T-cell (primary cell): ENCODE measurements at places on chromosomes 5 and 9. TPM values are rescaled to one million over a fixed set of nuclear protein-coding genes. Genes with fewer than 3 reads are reported as not detected.

GRCh38 chr9:107337676-107338590 is 54.9 kb downstream of the RAD23B start:
- DNase-seq = no peak

The NTRK2 gene
- total RNA-seq = 0.13 TPM

DNA sequence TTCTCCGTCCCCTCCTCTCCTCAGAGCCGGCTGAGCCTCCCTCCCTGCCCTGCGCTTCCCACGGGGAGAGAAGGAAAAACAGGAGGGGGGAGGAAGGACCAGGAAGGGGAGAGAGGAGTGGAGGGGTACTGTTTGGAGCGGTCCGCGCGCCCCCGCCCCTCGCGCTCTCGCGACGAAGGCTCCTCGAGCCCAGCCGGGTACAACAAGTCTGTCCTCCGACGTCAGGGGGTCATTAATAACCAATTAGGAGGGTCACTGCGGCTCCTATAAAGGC is 480 bp upstream of the PRDM12 start:
- no peak for DNase-seq

DNA sequence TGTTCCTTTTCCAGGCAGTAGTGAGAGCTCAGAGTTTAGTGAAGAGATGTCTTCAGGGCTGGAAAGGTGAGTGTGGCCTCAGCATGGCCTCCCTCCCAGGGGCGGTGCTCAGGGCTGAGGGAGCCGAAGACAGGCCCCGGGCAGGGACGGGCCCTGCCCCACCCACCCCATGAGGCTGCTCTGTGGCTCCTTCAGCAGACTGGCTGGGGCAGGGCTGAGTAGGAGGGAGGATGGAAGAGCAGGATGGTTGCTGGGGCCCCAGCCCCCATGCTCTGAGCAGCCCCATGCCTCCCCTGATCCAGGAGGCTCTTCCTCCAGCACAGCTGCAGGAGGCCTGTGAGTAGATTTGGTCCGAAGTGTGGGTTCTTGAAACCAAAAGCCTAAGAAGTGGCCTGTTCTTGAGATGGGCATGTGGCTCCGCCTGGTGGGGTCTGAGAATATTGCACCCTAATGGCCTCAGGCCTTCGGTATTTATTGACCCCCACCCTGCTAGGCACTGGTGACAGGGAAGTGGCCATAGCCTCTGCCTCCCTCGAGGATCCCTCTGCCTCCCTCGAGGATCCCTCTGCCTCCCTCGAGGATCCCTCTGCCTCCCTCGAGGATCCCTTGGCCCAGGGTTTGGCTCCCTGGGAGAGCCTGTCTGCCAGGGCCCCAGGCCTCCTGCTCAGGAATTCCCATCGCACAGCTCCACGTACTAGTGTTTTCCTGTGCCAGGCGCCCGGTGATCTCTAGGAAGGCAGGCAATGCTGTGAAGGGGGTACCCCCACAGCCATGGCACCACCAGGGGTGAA is 65.4 kb upstream of the GARNL3 start:
- peak; percentile 71 for DNase-seq

The GPSM1 gene
- total RNA-seq = 9.5 TPM

- DNase-seq = no peak
Measured at GRCh38 chr9:129653823-129654553, 11.5 kb upstream of the PRRX2 start.

The NCS1 gene
- 0.82 TPM for total RNA-seq

- no peak for DNase-seq
Measured at GRCh38 chr5:90911169-90911568, 352.6 kb downstream of the ADGRV1 start.

The NRG2 gene
- 0.15 TPM for total RNA-seq

The MAST4 gene
- total RNA-seq = 35.5 TPM

DNA sequence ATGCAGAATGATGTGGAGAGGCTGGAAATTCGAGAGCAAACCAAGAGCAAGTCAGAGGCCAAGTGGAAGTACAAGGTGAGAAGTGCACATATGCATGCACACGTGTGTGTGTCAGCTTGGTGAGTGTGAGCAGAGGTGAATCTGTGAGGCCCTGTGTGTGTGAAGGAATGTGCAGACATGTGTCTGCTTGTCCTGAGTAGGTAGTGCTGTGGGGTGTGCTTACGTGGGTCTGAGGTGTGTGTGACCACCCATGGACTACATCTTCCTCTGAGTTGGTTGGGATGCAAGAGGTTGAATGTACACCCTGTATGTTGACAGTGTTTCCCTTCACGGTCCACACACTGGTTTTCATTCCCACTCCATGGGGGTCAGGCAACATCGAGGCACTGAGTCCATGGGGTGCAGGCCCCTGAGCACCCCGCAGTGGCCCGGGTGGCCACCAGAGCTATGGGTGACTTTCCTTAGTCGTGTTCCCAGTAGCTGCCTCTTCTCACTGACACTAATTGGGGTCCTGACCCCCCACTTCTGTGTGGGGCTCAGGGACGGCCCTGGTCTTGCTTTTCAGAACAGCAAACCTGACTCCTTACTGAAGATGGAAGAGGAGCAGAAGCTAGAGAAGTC is 86.7 kb downstream of the PHF2 start:
- no peak for DNase-seq

DNA sequence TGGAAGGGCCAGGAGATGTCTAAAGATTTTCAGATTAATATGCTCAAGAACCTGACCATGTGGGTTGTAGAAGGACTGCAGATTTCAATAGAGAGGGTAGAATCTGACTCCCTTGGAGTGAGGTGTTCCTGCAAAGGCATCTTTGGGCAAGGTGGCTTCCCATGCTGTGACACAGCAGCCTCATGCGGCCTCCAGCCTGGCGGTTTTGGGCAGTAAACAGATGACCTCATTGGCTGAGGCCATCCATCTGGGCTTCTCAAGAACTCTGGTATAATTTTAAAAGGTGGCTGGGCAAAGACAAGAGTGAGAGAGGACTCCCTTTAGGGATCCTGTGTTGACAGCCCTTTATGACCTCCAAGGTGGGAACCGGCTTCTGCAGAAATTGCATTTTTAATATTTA is 90.3 kb upstream of the ERCC6L2 start:
- no peak for DNase-seq

The KLF4 gene
- total RNA-seq = 1.5 TPM

DNA sequence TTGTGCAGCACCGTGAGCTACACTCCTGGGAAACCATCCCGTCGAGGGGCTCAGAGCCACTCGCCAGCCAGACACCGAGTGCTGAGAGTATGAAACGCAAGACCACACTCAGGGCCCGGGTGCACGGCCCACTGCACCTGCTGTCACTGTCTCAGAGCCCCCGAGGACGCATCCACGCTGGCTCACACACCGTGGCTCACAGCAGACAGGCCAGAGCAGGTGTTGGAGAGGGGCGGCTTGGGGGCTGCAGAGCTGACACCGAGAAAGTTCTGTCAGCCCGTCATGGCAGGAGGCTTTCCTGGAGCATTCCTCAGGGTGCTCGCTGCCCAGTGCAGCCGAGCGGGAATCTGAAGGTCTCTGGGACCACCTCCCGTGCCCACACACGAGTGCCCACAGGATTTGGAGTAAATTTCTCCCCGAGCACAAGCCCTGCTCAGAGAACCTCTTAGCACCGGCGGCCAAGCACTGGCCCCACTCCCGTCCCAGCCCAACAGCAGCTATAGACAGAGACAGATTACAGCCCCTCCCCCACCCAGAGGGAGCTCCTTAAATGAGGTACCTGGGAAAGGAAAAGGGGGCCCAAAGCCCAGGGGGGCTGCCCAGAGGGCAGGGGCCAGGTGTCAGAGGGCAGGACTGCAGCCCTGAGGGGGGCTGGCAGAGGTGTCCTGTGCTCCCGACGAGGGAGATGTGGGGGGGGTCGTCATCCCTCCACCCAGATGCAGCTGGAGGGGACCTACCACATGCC is 56.0 kb upstream of the SARDH start:
- DNase-seq = no peak

GRCh38 chr9:107940616-107941595 is 451.3 kb upstream of the KLF4 start:
- DNase-seq = no peak

The GAS1 gene
- total RNA-seq = 0.32 TPM

GRCh38 chr9:131590907-131591844 is 45.9 kb downstream of the PRRT1B start:
- DNase-seq = peak; percentile 72

GRCh38 chr9:71793386-71794105 is 25.2 kb upstream of the CEMIP2 start:
- no peak for DNase-seq

DNA sequence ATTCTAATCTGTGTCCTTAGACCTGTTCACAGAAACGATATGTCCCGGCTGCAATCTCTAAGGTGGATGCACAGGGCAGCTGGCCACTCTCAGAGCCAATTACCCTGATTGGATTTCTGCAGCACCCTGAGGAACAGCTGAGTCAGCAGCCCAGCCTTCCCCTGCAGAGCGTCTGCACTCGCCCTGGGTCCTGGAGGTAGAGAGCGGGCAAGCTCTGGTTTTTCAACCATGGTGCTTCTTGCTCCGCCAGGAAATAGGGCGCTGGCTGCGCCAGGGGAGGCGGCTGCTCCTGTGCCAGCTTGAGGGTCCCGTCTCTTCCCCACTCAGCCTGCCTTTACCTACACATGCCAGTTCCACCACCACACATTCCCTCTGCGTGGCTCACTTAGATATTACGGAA is 19.2 kb downstream of the NDUFS6 start:
- DNase-seq = no peak
